ENCODE measurements at places on chromosomes 6 and 20.

GRCh38 chr6:134835993-134836392 is 113.9 kb downstream of the ALDH8A1 start:
- DNase-seq: no peak

- DNase-seq: no peak
These were observed 109.0 kb upstream of the SUPT3H start for GRCh38 chr6:45486736-45487135.

DNA sequence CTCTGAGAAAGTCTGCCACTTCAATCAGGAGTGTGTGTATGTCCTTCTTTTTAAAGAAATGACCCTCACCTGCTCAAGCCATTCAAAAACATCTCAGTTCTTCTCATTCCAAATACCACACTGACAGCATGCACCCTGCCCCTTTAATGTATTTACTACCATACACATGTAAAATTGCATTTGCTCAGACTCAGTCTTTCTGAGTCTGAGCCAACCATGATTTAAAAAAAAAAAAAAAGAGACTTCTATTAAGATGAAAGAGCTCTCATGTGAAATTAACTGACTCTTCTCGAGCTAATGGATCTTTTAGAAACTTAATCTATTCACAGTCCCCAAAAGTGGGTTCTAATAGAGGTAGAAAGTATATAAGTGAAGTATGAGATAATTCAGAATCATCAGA is 1.4 kb upstream of the FILIP1 start:
- no peak for DNase-seq

DNA sequence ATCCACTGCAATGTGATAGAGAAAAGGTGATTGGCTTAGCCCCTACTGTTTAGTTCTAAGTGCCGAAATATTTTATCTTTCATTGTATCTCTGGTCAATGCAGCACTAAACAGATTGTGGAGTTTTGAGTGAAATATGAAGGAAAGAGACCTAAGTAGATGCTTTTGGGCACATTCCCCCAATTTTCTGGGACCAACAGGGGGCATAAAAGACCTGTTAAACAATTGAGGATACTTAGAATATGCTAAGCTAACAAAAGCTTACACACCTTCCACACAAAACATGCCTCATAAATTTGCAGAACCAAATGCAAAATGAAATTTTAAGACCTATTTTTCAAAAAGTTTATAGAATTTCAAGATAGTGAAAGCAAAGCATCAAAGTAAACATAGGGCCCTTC is 746.9 kb downstream of the TBC1D32 start:
- DNase-seq: no peak

DNA sequence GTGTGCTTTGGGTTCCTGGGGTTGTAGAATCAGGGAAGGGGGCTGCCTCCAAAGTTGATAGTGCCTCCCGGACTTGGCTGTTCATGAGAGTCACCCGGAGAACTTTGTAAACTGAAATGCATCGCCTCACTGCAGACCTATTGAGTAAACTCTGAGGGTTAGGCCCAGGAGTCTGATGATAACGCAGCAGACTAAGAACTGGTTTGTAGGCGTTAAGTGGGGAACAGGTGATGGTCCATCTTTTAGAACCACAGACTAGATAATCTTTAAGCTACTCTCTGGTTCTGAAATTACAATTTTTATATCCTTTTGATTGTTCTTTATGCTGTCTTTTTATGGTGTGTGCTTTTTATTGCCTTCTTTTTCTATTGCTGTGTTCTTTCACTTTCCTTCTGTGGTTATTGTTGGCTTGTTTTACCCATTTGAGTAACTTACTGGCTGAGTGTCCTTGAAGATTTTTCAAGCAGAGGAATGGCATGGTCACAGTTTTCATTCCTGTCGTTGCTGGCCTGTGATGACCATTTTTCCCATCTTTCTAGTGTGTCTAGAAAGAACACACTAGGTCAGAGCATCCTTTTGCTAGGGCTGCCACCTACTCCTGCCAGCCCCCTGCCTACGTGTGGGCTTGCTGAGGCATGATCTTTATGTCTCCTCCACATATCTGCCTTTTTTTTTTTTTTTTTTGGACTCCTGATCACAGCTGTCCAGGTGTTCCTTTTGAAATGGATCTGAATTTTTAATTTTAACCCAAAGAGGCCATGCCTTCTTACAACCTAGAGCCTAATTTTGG is 30.9 kb downstream of the LRRC1 start:
- no peak for DNase-seq

DNA sequence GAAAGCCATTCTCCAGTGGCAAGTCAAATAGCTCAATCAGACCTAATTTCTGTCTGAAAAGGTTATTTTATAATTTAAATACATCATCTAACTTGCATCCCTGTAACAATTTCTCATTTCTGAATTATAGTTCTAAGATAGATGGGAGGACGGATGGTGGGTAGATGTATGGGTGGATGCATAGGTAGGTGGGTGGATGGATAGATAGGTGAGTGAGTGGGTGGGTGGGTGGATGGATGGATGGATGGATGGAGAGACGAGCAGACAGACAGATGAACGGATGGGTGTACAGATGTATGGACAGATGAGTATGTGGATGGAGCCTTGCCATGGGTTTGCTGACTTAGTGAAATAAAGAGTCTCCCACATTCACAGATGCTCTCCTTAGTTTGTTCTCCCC is 20.0 kb downstream of the PDE10A start:
- no peak for DNase-seq

- no peak for DNase-seq
These were observed 7.7 kb downstream of the CSTF1 start for GRCh38 chr20:56400001-56400640.

DNA sequence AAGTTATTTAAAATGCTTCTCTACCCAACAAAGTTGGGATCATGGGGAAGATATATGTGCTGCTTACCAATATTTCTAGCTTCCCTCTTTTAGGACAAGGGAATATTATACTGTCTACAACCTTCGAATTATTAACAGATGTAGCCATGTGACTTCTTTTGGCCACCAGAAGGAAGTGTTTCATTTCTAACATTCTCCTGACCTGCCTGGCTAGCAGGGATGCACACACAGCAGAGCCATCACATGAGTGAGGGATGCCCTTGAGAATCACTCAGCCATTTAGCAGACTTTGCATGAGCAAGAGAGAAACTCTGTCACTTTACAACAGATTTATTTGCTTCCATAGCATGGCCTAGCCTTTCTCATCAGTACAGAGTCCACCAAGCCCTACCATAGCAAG is 230.7 kb upstream of the MARCKS start:
- DNase-seq: no peak

GRCh38 chr6:139369568-139370282 is 4.7 kb downstream of the CITED2 start:
- DNase-seq: no peak

- DNase-seq: no peak
These were observed 72.1 kb upstream of the BCLAF1 start for GRCh38 chr6:136361787-136362186.

GRCh38 chr20:32439132-32439829 is 81.2 kb downstream of the ASXL1 start:
- no peak for DNase-seq

GRCh38 chr20:52416953-52417352 is 225.4 kb upstream of the ZFP64 start:
- DNase-seq: no peak
